Choroid plexus epithelial cell (primary cell): ENCODE measurements at places on chromosomes 3 and 15.
A peak's percentile ranks its signal among the peaks of the same experiment; 100 is the strongest.

GRCh38 chr3:54928046-54928770 is at the start of gene LRTM1:
TSS of gene LRTM1 (minus strand) at chr3:54928059. CDS start at chr3:54927911, 148 bp downstream.
- no peak for DNase-seq

GRCh38 chr15:51750792-51751696 is at the start of gene TMOD2:
TSS of gene TMOD2 (plus strand) at chr15:51751597. CDS start at chr15:51766442, 14,845 bp downstream.
- DNase-seq = peak; percentile 37

GRCh38 chr3:45988362-45988761 is 7.3 kb downstream of the FYCO1 start:
- DNase-seq = no peak

DNA sequence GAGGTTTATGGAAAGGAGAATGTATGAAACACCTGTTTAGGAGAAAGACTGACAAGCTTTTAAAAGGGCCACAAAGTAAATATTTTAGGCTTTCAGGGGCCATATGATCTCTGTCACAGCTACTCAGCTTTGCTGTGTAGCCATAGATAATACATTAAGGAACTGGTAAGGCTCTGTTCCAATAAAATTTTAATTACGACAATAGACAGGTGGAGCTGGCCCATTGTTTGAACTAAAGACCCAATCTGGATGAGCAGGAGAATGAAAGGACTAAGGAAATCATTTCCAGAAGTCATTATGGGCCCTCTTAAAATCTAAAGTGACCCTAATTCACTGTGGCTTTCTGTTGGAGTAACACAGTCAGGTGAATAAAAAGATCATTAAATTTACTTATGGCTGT is 48.5 kb upstream of the SLC12A8 start:
- DNase-seq = no peak

GRCh38 chr3:186782542-186783057 is 777 bp upstream of the EIF4A2 start:
- DNase-seq = no peak

GRCh38 chr3:196222876-196223595 is 6.7 kb downstream of the SLC51A start:
- DNase-seq = no peak

DNA sequence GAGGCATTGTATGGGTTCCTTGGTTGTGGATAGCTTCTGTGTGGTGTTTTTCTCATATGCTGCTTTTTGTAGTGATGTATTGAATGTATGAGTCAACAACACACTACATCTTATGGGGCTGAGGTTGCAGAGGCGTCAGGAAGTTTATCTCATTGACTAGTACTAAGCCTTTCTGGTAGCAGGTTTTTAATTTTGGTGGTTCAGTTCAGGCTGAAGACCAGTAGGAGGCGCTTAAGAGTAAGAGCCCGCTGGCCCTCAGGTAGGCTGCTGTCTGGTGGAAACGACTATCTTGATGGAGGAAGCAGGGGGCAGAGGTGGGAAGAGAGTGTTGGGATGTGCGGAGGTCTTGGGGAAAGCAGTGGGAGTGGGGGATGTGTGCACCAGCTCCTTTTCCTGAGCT is 62.4 kb downstream of the RTP4 start:
- no peak for DNase-seq

DNA sequence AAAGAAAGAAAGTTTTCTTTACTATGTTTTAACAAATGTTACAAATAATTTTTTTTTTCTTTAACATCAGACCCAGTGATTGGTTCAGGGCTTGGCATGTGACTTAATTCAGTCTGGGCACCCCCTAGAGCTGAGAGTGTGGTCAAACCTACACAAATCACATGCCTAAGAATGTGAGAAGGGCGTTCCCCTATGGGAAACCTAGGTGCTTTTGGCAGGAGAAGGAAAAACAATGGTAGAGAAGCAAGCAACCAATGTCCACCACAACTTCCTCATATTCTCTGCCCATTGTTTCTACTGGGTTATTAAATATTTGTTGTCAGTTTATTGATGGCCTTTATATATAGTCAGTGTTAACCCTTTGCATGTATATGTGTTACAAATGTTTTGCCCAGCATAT is 21.4 kb upstream of the PIAS1 start:
- no peak for DNase-seq

DNA sequence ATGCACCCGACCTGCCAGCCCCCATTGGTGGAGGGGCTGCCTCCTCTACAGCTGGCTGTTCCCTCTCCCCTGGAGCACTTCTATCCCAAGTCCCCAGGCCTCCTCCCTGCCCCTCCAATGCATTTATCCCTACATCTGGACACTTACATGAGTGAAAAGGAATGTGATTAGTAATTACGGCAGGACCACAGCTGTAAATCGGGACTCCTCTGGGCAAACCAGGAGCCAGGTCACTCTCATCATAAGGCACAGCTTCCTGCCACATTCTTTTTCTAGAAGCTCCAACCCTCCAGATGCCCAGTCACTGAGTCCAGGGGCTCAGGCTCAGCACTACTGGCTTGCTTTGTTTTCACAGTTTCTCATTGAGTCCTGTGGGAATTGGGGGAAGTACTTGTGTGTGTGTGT is 54.3 kb downstream of the IL20RB start:
- DNase-seq = peak; percentile 32

DNA sequence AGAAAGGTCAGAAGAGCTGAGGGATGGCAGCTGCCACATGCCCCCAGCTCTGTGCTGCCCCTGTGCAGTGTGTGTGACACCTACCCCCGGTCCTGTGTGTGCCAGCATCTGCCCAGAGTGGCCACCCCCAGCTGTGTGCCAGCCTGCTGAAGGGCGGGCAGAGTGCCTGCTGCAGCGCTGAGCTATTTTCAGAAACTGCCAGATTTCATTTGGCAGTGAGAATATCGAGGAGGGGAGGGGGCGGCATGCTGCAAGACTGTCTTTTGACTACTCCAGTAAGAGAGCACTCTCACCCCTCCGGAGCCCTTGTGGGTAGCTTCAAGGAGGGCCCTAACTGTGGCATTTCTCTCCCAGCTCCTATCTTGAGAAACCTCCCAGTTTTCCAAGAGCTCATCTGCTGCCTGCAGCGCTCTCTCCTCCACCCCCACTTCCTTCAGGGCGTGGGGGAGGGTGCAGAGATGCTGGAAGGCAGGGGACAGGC is 25.2 kb upstream of the DOCK3 start:
- no peak for DNase-seq

DNA sequence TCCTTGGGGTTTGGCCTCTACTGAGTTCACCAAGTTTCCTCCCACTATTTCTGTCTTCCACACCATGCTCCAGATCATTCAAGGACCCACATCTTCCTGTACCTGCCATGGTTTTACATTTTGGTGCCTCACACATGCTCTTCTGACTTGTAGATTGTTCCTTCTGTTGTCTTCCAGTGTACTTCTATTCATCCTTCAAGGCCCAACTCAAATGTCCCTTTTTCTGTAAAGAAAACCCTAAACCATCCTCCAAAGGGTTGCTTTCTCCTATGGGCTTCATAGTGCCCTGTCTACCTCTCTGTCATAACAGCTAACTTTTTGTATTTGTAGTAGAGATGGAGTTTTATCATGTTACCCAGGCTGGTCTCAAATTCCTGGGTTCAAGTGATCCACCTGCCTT is 20.1 kb upstream of the TSEN2 start:
- no peak for DNase-seq

GRCh38 chr15:37397266-37398022 is 297.1 kb upstream of the MEIS2 start:
- DNase-seq = no peak

DNA sequence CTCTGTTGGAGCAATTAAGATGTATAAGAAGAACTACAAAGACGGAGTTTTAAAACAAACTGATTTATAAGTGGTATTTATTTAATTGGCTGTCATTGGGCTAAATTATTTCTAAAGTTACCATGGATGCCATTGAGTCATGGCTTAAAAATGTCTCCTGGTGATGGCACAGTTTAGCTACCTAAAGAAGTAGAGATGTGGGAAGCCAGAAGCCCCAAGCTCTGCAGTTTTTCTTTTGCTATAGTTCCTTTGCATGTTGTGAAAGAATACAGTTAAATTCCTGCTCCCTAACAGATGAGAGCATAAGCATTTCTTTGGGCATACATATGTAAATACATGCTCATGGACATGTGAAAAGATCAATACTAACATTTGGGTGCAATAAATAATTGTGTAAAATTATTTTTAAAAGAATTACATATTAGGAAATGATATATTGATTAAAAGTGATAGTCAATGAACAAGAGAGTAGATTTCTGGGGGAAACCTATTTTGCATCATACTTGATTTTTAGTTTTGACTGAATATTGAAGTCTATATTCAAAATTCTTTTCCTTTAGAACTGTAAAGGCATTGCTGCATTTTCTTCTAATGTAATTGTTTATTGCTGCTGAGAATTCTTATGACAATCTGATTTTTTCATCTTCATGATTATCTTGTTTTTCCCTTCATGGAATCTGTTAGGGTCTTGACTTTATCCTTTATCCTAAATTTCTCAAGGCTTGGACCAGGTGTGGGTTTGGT is 2.1 kb downstream of the OPA1 start:
- peak; percentile 45 for DNase-seq
